ENCODE measurements at places on chromosomes 2 and 18. TPM values are rescaled to one million over a fixed set of nuclear protein-coding genes. Genes with fewer than 3 reads are reported as not detected.

Gene ATP8B1
- total RNA-seq: 108 TPM

Gene PIEZO2
- total RNA-seq: 63.7 TPM

Gene CACNB4
- total RNA-seq: 0.13 TPM

Gene MATN3
- 0.95 TPM for total RNA-seq

Gene RAB6C
- not detected for total RNA-seq

Gene SCG2
- not detected for total RNA-seq

Gene CPO
- total RNA-seq: not detected

Gene SFTPB
- not detected for total RNA-seq

Gene GTF2A1L
- total RNA-seq: 0.74 TPM

Gene HOXD13
- total RNA-seq: not detected

Gene SLC23A3
- total RNA-seq: 0.59 TPM

Gene CCDC178
- total RNA-seq: not detected

Gene MORN2
- total RNA-seq: 14.6 TPM

Gene EGR4
- not detected for total RNA-seq

Gene UGT1A3
- total RNA-seq: not detected

Gene MYO5B
- total RNA-seq: 0.14 TPM

Gene RIT2
- not detected for total RNA-seq

Gene PSD4
- 0.32 TPM for total RNA-seq

Gene UGT1A9
- not detected for total RNA-seq

Gene GPR35
- 0.13 TPM for total RNA-seq

Gene COLEC12
- 24.3 TPM for total RNA-seq

Gene GKN1
- not detected for total RNA-seq

Gene SCN7A
- not detected for total RNA-seq

Gene ABCG5
- not detected for total RNA-seq

Gene EFR3B
- 0.28 TPM for total RNA-seq

Gene MREG
- 6.7 TPM for total RNA-seq

Gene FOXI3
- total RNA-seq: not detected

Gene MRPS9
- 30.5 TPM for total RNA-seq

Gene SIX3
- not detected for total RNA-seq

Gene REG3A
- not detected for total RNA-seq

Gene POTEI
- 0.07 TPM for total RNA-seq

Gene SEPTIN2
- total RNA-seq: 499 TPM

Gene IHH
- not detected for total RNA-seq

Gene GAREM1
- total RNA-seq: 0.40 TPM

Gene XIRP2
- not detected for total RNA-seq

Gene FAM124B
- 82.4 TPM for total RNA-seq

Gene TET3
- 3.8 TPM for total RNA-seq

Gene DYSF
- total RNA-seq: 82.1 TPM

Measured in pulmonary artery endothelial cell (primary cell).